Esophagus squamous epithelium (tissue), 5 donors: ENCODE measurements at places on chromosomes 3 and 15. TPM values are rescaled to one million over a fixed set of nuclear protein-coding genes. Genes with fewer than 3 reads are reported as not detected.

GRCh38 chr3:135851201-135852081, 114.1 kb upstream of the PPP2R3A start:
- H3K27me3 ChIP-seq = peaks cover 4% of the 10 kb centered on the region
- no peak overlapping the region for H3K27ac ChIP-seq
- no peak for DNase-seq
- no peaks in the 10 kb centered on the region for H3K36me3 ChIP-seq

DNA sequence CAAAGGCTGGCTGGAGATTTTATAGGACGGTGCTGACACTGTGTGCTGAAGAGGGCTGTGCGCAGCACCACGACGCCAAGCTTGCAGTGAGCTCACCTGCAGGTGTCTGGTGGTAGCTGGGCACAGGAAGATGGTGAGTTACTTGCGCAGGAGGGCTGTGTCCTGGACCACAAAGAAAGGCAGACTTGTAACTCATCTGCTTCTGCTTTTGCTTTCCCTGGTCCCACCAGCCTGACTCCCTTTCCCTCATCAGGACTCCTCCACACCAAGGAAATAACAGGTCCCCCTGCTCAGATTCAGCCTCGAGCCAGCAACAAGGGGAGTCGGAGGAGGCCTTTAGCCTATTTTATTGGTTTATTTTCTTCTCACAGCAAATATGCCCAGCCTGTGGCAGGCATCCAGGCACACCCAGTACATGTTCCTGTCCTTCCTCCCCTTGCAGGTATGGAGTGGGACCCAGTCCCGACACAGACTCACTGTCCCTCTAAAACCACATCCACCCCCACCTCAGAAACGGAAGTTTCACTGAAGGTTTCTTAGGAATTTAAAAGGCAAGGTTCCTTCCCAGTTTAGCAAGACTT, 35.6 kb upstream of the FLNB start:
- H3K27ac ChIP-seq = peak overlapping the region; percentile 45
- DNase-seq = no peak
- H3K27me3 ChIP-seq = no peaks in the 10 kb centered on the region
- H3K4me3 ChIP-seq = no peak overlapping the region
- H3K4me1 ChIP-seq = peaks cover 12% of the 10 kb centered on the region

GRCh38 chr3:83868909-83869567, 1089.8 kb upstream of the CADM2 start:
- H3K36me3 ChIP-seq = no peaks in the 10 kb centered on the region
- no peaks in the 10 kb centered on the region for H3K27me3 ChIP-seq
- H3K27ac ChIP-seq = no peak overlapping the region
- no peaks in the 10 kb centered on the region for H3K4me1 ChIP-seq

DNA sequence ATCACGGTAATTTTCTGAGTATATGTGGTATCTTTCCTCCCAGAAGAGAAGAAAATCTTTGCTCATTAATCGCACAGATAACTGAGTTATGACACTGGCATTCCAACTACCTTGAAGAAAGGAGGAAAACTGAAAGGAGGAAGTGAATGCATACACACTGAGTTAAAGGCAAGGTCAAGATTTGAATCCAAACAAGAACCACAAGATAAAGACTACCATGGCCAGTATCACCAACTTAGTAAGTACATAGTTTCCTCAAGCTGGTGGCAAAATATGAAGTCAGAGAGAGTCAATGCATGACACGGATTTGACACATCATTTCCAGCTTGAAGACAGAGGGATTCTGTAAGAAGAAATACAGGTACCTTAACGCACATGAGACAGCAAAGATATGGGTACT, 287.5 kb downstream of the ULK4 start:
- H3K27me3 ChIP-seq = no peaks in the 10 kb centered on the region
- no peaks in the 10 kb centered on the region for H3K4me1 ChIP-seq
- no peak overlapping the region for H3K27ac ChIP-seq
- no peak overlapping the region for H3K4me3 ChIP-seq
- no peak for DNase-seq
- no peaks in the 10 kb centered on the region for H3K36me3 ChIP-seq

DNA sequence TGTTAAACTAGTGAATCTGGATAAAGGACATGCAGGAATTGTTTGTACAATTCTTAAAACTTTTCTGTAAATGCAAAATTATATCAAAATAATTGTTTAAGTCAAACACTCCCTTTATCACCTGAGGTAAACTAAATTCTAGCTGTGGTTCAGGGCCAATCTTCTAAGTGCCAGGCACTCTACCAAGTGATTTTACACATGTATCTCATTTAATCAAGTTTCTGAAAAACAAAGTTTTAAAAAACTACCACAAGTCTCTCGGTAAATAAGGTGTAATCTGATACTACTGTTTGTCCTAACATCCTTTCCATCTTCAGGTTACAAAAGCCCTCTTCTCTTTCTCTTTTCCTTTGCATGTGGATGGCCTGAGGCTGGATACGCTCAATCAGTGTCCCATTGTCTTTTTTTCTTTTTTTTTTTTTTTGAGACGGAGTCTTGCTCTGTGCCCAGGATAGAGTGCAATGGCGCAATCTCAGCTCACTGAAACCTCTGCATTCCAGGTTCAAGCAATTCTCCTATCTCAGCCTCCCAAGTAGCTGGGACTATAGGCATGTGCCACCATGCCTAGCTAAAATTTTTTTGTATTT, 19.3 kb downstream of the IFT80 start:
- H3K36me3 ChIP-seq = peaks cover 33% of the 10 kb centered on the region
- no peaks in the 10 kb centered on the region for H3K27me3 ChIP-seq
- no peak overlapping the region for H3K4me3 ChIP-seq
- DNase-seq = no peak
- H3K27ac ChIP-seq = no peak overlapping the region

The CLSTN2 gene
- 0.53 TPM for total RNA-seq

The OR5K3 gene
- total RNA-seq = not detected
